NCI-H187 treated with DMSO at 0.1 percent for 48 hours (cell line): ENCODE measurements at places on chromosomes 7 and 10.

DNA sequence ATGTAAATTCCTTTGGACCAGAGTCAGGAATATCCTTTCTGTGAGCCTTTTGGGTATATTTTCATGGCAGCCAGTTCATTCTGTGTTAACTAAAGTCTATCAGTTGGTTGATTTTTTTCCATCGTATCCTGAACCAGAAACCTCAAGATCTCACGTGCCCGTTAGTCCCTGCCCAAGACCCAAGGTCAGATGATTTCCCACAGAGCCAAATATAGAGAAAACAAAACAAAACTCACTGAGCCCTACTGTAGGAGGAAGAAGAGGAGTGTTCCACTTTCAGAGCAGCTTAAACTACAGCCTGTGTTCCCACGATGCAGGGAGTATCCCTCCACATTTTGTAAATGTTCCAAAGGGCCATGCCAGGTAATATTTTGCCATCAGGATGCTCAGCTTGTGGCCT lies 96.0 kb upstream of the ADO start:
- no peak for DNase-seq

DNA sequence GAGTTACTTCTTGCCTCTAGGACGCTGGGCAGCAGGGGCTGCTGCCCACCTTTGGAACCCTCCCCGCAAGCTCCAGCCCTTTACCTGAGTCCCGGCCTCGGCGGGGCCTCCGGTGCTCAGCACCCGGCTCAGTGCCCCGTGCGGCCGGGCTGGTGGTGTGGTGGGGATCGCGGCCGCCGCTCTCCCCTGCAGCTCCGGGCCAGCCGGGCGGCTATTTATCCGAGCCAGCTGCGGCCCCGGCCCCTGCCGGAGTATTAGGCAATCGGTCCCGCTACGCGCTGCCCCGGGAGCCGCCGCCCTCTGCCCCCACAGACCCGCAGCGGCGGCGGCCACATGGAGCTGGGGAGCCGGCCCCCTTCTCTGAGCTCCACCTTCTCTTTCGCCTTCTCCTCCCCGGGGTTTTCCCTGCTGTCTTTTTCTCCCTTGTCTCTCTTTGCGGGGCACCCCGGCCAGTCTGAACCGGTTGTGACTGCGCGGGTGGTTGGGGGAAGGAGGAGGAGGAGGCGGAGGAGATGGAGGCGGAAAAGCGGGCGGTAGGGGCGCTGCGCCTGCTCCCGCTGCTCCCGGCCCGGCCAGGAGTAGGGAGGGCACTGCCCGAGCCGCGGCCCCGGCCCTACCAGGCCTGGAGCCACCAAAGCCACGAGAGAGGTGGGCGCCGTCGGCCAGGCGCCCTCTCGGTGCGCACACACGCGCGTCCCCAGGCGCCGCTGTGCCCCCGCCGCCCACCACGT lies at the start of gene SLC16A9:
SLC16A9 (minus strand) TSS at position 456 of the 731 bp plus-strand sequence. CDS start 25,559 bp downstream, outside the sequence.
- DNase-seq = no peak

DNA sequence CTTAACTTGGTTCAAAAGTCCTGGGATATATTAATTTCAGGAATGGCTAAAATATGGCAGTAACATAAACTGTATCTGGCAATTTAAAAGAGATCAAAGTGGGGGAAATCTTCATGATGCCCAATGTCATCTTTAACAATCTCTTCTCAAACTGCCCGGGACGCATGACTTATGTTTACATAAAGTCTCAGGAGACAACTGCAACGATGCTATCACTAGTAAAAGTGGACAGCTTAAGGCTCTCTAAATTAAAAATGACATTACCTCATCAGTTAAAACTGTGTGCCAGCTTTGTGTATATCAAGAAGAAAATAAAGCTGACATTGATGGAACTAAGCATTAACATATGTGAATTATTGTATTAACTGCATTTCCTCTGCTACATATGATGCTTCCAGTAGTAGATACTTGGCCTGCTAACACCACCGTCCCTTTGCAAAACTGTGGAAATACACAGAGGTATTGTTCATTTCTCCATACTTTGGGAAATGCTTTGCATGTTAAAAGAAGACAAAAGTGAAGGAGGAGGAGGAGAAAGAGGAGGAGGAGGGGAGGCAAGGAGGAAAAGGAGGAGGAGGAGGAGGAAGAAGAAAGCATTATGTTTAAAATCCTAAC lies 62.4 kb downstream of the NRP1 start:
- DNase-seq = no peak

- DNase-seq = no peak
These were observed 162.9 kb downstream of the ARL5B start for GRCh38 chr10:18822156-18822555.

DNA sequence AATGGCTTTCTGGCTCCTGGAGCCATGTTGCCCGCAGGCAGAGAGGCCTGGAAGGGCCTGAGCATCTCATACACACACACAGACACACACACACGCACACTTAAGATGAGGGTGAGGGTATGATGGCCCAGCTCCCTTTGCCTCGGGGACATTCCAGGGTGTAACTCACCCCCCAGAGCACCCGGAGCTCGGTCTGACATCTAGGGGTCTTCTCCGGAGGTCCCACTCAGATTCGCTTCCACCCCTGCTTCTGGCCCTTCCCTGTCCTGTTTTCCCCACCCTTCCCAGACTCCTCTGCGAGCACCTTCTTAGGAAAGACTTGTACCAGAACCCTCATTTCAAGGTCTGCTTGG lies 304.4 kb downstream of the GRID1 start:
- DNase-seq = no peak

- no peak for DNase-seq
These were observed 105.6 kb upstream of the COL1A2 start for GRCh38 chr7:94289071-94289470.

- DNase-seq = peak; percentile 42
These were observed 307.3 kb downstream of the CAMK1D start for GRCh38 chr10:12656518-12657142.

DNA sequence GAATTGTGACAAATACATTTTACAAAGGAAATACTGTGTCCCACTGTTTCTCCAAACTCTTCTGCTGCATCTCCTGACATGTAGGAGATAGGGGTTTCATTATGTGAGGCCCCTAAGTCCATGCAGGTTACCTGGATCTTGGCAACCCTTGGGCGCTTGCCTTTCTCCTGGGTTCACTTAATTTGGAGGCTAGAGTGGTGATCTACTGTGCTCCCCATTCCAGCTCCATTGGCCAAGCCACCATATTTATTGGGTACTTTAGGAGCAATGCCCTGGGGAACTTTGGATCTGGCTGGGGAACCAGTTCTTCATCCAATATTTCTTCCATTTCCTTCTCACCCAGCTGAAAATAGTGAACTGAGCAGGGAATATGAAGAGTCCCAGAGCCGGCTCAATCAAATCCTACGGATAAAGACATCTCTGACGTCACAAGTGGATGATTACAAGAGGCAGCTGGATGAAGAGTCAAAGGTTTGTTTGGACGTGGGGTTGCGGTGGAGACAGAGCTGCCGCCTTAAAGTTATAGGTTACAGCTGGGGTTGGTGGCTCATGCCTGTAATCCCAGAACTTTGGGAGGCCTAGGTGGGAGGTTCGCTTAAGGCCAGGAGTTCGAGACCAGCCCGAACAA lies 18.5 kb downstream of the MYH16 start:
- no peak for DNase-seq

DNA sequence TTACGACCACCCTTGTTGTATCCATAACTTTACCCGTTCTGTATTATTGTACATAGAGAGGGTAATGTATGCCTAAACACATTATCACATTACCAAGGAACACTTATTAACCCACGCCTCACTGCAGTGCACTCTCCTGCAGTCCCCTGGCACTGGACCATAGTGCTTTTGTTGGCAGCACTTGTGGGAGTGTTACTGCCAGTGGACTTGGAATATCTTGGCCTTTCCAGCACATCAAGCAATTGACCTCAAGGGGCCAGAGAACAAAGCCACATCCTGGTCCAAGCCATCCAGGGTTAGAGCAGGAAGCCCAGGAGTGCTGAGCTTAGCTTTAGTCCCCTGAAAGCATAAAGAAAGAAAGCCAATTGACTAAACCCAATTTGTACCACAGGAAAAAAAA lies 304.2 kb downstream of the PCDH15 start:
- no peak for DNase-seq

GRCh38 chr10:45058580-45058979 lies 57.9 kb downstream of the ZNF22 start:
- DNase-seq = no peak

GRCh38 chr7:86947929-86948328 lies 111.5 kb downstream of the ELAPOR2 start:
- no peak for DNase-seq

DNA sequence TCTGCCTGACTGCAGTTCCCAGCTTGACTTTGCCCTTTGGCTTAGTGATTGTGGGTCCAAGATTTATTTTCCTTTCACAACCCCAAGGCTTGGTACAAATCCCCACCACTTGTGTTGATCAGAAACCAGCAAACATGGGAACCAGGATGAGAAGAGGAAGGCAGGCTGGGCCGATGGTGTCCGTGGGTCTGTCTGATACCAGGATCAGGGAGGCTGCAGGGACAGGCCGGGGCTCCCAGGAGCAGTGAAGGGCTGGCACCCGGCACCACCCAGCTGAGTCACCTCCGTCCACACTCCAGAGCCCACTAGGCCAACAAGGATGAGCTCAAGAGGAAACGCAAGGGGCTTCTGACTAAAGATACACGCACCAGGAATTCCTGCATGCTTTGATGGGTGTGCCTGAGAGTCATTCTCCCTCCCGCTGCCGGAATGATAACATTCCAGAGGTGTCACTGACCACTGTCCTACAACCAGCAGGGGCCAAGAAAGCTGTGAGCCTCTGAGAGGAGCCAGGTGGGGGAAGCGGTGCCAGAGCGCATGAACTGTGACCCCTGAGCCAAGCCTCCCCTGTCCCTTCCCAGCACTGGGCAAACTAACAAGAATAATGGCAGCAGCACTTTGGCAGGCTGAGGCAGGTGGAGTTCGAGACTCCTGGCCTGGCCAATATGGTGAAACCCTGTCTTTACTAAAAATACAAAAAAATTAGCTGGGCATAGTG lies 29.2 kb upstream of the PROSER2 start:
- no peak for DNase-seq

- DNase-seq = no peak
These were observed 42.0 kb upstream of the NRP1 start for GRCh38 chr10:33376476-33376875.

DNA sequence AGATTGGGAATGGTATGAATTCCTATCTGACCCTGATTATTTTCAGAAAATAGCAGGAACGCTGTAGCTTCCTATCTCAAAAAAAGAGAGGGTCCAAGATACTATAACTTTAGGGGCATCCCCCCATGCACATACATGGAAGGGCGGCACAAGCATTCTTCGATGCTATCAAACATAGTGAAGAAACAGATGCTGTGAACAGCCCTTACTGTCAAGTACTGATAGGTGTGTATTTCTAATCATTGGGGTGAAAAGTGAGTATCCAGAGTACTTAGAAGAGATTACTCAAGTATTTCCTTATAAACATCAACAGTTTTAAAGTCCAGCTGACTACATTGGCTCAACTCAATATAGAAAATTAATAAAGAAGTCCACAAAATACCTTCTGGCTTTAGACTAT lies 17.0 kb upstream of the NUP42 start:
- DNase-seq = no peak

DNA sequence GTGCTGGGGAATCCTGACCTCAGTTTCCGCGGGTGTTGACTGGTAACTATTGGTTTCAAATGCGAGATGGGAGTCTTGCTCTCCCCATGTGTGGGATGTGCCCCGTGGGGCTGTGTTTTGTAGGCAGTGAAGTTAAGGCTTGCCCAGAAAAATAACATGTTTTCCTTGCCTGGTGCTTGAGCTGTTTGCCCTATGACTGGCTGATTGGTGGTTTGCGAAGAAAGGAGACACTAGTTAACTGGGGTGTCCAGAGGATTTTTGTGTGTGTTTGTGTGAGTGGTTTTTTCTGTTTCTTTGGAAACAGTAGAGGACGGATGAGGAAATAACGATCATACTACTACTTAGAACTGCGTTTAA lies 61.9 kb downstream of the CREB5 start:
- DNase-seq = no peak

DNA sequence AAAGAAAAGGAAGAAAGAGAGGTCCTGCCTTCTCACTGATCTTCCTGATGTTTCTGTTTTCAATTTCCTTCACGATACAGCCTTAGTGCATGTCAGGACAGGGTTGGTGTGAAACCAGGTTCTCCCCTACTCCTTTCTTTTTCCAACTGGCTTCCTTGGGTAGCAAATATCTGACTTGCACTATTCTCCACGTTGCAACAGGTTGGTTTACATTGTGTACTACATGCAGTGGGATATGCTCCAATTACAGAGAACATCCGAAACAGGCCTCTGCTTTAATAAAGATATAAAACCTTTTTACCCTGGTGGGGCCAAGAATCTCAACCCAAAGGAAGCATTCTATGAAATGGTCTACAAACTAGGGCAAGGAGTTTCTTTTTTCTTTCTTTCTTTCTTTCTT lies 16.9 kb upstream of the CREB5 start:
- DNase-seq = no peak

DNA sequence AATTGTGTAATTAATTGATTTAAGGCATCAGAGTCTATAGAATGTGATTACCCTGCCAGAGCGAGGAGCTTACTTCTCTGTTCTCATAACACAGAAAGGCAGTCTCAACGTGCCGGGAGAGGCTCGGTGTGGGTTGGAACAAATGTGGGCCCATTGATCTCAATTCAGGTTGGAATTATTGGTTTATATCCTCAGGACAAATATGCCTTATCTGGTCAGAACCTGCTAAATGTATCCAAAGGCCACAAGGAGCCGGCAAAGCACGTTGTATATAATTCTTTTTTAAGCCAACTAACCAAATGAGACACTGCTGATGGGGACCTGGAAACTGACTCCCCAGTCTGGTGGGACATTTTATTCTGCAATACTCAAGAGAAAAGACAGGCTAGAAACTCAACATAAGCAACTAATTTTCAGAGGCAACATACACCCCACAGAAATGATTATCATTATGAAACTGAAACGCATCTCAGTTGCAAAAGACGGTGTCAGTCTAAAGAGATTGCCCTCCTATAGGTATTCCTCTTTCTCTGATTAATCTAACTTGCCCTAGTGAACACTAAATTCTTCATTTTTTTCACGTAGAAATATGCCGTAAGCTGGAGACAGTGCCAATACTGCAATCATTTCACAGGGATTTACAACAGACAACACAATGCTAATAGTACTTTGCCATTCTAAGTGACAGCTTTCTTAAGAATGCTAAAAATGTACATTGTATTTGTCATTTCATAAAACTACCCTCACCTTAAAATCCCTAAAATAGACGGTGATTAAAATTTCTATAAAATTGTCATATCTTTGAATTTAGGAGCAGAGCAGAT lies 9.4 kb downstream of the EBF3 start:
- no peak for DNase-seq

DNA sequence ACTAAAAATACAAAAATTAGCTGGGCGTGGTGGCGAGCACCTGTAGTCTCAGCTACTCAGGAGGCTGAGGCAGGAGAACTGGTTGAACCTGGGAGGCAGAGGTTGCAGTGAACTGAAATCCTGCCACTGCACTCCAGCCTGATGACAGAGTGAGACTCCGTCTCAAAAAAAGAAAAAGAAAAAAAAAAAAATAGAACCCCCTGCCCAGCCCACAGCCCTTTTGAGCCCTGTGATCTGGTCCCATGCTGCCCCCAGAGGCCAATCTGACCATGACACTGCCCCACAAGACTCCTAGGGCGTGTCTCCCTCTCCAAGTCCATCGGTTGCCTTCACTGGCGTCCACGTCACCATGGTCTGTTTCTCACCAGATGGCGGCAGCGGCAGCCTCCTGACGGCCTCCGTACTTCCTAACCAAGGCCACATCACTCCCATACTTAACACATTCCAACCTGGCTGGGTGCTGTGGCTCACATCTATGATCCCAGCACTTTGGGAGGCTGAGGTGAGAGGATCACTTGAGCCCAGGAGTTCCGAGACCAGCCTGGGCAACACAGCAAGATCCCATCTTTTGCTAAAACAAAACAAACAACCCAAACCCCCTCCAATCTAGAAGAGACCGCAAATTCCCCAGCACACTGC lies 18.0 kb downstream of the STX1A start:
- DNase-seq = no peak
